ENCODE measurements at places on chromosomes 2 and 18. TPM values are rescaled to one million over a fixed set of nuclear protein-coding genes. Genes with fewer than 3 reads are reported as not detected.
A peak's percentile ranks its signal among the peaks of the same experiment; 100 is the strongest.

Gene ANKRD30B
- total RNA-seq: not detected

Gene SLC16A14
- 2.6 TPM for total RNA-seq

GRCh38 chr2:12987246-12987645 lies 270.5 kb downstream of the TRIB2 start:
- DNase-seq: no peak
- H3K27ac ChIP-seq: no peak overlapping the region
- no peak overlapping the region for H3K4me3 ChIP-seq
- no peaks in the 10 kb centered on the region for H3K36me3 ChIP-seq
- H3K27me3 ChIP-seq: no peaks in the 10 kb centered on the region

GRCh38 chr2:55923091-55923981 lies at the start of gene EFEMP1:
TSS of gene EFEMP1 (minus strand) at chr2:55923782. CDS start at chr2:55922440, 1,342 bp downstream.
- peaks cover 11% of the 10 kb centered on the region for H3K4me1 ChIP-seq
- DNase-seq: no peak
- H3K36me3 ChIP-seq: no peaks in the 10 kb centered on the region
- H3K4me3 ChIP-seq: peak within 1 kb of the TSS; percentile 59
- peak within 1 kb of the TSS; percentile 61 for H3K27ac ChIP-seq
- H3K27me3 ChIP-seq: peaks cover 48% of the 10 kb centered on the region

Gene SERPINB12
- not detected for total RNA-seq

GRCh38 chr2:47697000-47697601 lies 85.8 kb upstream of the MSH6 start:
- H3K27ac ChIP-seq: no peak overlapping the region
- no peaks in the 10 kb centered on the region for H3K36me3 ChIP-seq
- no peaks in the 10 kb centered on the region for H3K27me3 ChIP-seq
- DNase-seq: no peak
- H3K4me1 ChIP-seq: no peaks in the 10 kb centered on the region

- H3K4me3 ChIP-seq: no peak overlapping the region
- H3K27me3 ChIP-seq: no peaks in the 10 kb centered on the region
- no peaks in the 10 kb centered on the region for H3K4me1 ChIP-seq
- DNase-seq: no peak
- no peaks in the 10 kb centered on the region for H3K36me3 ChIP-seq
Observed at GRCh38 chr2:128979182-128979581, 660.5 kb upstream of the HS6ST1 start.

DNA sequence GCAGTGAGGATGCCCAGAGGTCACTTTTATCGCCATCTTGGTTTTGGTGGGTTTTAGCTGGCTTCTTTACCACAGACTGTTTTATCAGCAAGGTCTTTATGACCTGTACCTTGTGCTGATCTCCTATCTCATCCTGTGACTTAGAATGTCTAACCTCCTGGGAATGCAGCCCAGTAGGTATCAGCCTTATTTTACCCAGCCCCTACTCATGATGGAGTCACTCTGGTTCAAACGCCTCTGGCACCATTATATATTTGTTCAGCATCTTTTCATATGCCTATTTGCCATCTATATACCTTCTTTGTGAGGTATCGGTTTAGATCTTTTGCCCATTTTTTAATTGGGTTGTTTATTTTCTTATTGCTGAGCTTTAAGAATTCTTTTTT lies 7.2 kb upstream of the CCNT2 start:
- no peaks in the 10 kb centered on the region for H3K36me3 ChIP-seq
- H3K27ac ChIP-seq: no peak overlapping the region
- H3K4me1 ChIP-seq: no peaks in the 10 kb centered on the region
- DNase-seq: no peak
- no peaks in the 10 kb centered on the region for H3K27me3 ChIP-seq

DNA sequence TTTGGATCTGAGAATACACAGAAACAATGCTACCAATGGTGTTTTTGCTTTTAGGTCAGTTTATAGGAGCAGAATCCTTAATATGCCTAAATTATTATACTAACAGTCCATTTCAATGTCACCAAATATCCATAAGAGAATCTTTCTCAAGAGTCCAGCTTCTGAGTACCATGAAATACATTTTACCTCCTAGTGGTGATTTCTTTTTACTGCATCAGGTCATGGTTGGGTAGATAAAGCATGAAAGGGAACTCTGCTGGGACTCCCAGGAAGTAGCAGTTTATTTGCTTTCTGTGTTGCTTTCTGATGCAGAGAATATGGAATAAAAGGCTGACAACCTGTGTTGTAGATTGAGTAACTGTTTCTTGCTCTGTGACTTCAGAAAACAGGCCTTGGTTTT lies 115.6 kb downstream of the PPP1R1C start:
- no peak overlapping the region for H3K27ac ChIP-seq
- H3K27me3 ChIP-seq: no peaks in the 10 kb centered on the region
- H3K36me3 ChIP-seq: no peaks in the 10 kb centered on the region
- no peaks in the 10 kb centered on the region for H3K4me1 ChIP-seq
- DNase-seq: no peak
- H3K4me3 ChIP-seq: no peak overlapping the region

Gene GPR155
- total RNA-seq: 41.9 TPM

DNA sequence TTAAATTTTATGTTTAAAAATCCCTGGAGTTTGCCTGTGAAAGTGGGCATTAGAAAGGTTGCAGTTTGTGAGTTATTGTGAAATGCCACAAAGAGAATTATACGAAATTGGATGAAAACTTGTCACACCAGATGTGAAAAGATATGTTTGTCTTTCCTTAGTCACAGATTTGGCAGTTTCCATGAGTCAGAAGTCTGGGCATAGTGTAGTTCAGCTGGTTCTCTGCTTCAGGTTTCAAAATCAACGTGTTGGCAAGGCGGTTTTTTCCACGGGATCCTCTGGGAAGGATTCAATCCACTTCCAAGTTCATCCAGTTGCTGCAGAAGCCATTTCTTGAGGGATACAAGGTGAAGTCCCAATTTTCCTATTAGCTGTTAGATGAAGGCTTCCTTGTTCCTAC lies 658.0 kb upstream of the CDH2 start:
- no peaks in the 10 kb centered on the region for H3K4me1 ChIP-seq
- H3K4me3 ChIP-seq: no peak overlapping the region
- no peak overlapping the region for H3K27ac ChIP-seq
- no peaks in the 10 kb centered on the region for H3K27me3 ChIP-seq
- no peak for DNase-seq
- no peaks in the 10 kb centered on the region for H3K36me3 ChIP-seq

Gene SAP130
- 11.9 TPM for total RNA-seq

Gene KLHL41
- 2.8 TPM for total RNA-seq

GRCh38 chr2:222159221-222159620 lies 139.6 kb downstream of the PAX3 start:
- H3K27ac ChIP-seq: no peak overlapping the region
- H3K27me3 ChIP-seq: no peaks in the 10 kb centered on the region
- no peak for DNase-seq
- H3K36me3 ChIP-seq: no peaks in the 10 kb centered on the region
- no peaks in the 10 kb centered on the region for H3K4me1 ChIP-seq

GRCh38 chr2:9204939-9205338 lies 1.7 kb upstream of the ASAP2 start:
- H3K27me3 ChIP-seq: no peaks in the 10 kb centered on the region
- peaks cover 44% of the 10 kb centered on the region for H3K4me1 ChIP-seq
- DNase-seq: no peak
- H3K36me3 ChIP-seq: no peaks in the 10 kb centered on the region
- no peak overlapping the region for H3K27ac ChIP-seq

Gene PIEZO2
- total RNA-seq: 2.4 TPM

- no peak for DNase-seq
- H3K36me3 ChIP-seq: no peaks in the 10 kb centered on the region
- H3K27ac ChIP-seq: no peak overlapping the region
- H3K27me3 ChIP-seq: no peaks in the 10 kb centered on the region
- no peak overlapping the region for H3K4me3 ChIP-seq
Observed at GRCh38 chr18:46702471-46702870, 45.5 kb upstream of the LOXHD1 start.

- DNase-seq: no peak
- no peak overlapping the region for H3K27ac ChIP-seq
- no peaks in the 10 kb centered on the region for H3K36me3 ChIP-seq
- H3K27me3 ChIP-seq: no peaks in the 10 kb centered on the region
- H3K4me3 ChIP-seq: no peak overlapping the region
Observed at GRCh38 chr2:3010001-3010400, 367.6 kb downstream of the EIPR1 start.

- H3K4me3 ChIP-seq: no peak overlapping the region
- H3K4me1 ChIP-seq: no peaks in the 10 kb centered on the region
- H3K36me3 ChIP-seq: no peaks in the 10 kb centered on the region
- no peaks in the 10 kb centered on the region for H3K27me3 ChIP-seq
- H3K27ac ChIP-seq: no peak overlapping the region
Observed at GRCh38 chr2:204274429-204274828, 270.8 kb upstream of the PARD3B start.

DNA sequence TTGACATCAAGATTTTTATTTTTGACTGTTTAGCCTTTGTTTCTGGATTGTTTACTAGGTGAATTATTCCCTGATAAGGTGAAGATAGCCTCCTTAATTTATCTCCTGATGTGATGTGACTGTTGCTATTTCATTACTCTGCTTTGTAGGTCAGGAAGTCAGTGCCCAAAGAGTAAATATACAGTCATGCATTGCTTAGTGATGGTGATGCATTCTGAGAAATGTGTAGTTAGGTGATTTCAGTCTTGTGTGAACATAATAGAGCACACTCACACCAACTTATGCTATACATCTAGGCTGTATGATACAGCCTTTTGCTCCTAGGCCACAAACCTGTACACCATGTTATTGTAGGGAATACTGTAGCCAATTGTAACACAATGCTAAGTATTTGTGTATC lies 102.4 kb upstream of the THUMPD2 start:
- H3K4me1 ChIP-seq: peaks cover 25% of the 10 kb centered on the region
- no peaks in the 10 kb centered on the region for H3K36me3 ChIP-seq
- DNase-seq: no peak
- H3K27me3 ChIP-seq: no peaks in the 10 kb centered on the region
- H3K4me3 ChIP-seq: no peak overlapping the region

Gene DSG1
- total RNA-seq: not detected

- H3K4me3 ChIP-seq: no peak overlapping the region
- H3K27me3 ChIP-seq: no peaks in the 10 kb centered on the region
- H3K4me1 ChIP-seq: peaks cover 77% of the 10 kb centered on the region
- H3K27ac ChIP-seq: peak overlapping the region; percentile 83
- no peak for DNase-seq
Observed at GRCh38 chr2:46967990-46968647, 52.5 kb upstream of the MCFD2 start.

DNA sequence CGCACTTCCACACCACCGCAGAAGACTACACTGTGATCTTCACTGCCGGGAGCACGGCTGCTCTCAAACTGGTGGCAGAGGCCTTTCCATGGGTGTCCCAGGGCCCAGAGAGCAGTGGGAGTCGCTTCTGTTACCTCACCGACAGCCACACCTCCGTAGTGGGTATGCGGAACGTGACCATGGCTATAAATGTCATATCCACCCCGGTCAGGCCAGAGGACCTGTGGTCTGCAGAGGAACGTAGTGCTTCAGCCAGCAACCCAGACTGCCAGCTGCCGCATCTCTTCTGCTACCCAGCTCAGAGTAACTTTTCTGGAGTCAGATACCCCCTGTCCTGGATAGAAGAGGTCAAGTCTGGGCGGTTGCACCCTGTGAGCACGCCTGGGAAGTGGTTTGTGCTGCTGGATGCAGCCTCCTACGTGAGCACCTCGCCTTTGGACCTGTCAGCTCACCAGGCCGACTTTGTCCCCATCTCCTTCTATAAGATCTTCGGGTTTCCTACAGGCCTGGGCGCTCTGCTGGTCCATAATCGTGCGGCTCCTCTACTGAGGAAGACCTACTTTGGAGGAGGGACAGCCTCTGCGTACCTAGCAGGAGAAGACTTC lies 12.5 kb downstream of the MOCOS start:
- DNase-seq: no peak
- H3K36me3 ChIP-seq: no peaks in the 10 kb centered on the region
- peaks cover 4% of the 10 kb centered on the region for H3K4me1 ChIP-seq
- no peaks in the 10 kb centered on the region for H3K27me3 ChIP-seq
- H3K27ac ChIP-seq: no peak overlapping the region
- H3K4me3 ChIP-seq: no peak overlapping the region

Gene G6PC2
- total RNA-seq: not detected

DNA sequence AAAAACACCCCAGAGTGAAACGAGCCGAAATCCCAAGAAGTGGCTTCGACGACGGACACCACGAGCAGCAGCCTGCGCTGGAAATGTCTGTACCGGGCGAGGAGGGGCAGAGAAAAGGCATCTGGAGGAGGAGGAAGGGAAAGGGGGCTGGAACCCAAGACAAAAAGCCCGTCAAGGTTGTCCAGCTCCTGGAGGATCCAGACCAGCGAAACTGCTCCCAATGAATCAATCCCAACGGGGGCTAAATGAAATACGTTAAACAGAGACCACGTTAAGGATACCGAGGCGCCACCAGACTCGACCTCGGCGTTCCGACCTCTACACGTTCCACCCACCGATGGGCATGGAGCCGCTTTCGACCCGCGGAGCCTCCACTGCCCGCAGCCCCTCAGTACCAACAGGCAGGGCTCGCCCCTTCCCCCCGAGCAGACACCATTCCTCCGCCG lies 400 bp downstream of the CCDC88A start:
- DNase-seq: no peak
- peak overlapping the region; percentile 94 for H3K4me3 ChIP-seq

- H3K36me3 ChIP-seq: peaks cover 6% of the 10 kb centered on the region
- H3K4me3 ChIP-seq: no peak overlapping the region
- no peak overlapping the region for H3K27ac ChIP-seq
Observed at GRCh38 chr2:215998636-215999035, 14.7 kb downstream of the MREG start.

GRCh38 chr18:76905821-76906220 lies 83.5 kb downstream of the ZNF236 start:
- no peak overlapping the region for H3K4me3 ChIP-seq
- no peak overlapping the region for H3K27ac ChIP-seq
- no peak for DNase-seq
- H3K27me3 ChIP-seq: no peaks in the 10 kb centered on the region
- H3K4me1 ChIP-seq: no peaks in the 10 kb centered on the region

GRCh38 chr2:67374481-67374880 lies 22.7 kb upstream of the ETAA1 start:
- H3K36me3 ChIP-seq: no peaks in the 10 kb centered on the region
- no peak overlapping the region for H3K4me3 ChIP-seq
- no peaks in the 10 kb centered on the region for H3K27me3 ChIP-seq

GRCh38 chr2:205680903-205681302 lies 1.4 kb upstream of the NRP2 start:
- H3K4me1 ChIP-seq: peaks cover 34% of the 10 kb centered on the region
- H3K27me3 ChIP-seq: no peaks in the 10 kb centered on the region
- peak overlapping the region; percentile 94 for H3K27ac ChIP-seq
- no peak overlapping the region for H3K4me3 ChIP-seq
- peak; percentile 62 for DNase-seq
